Kidney (tissue), 22 donors: ENCODE measurements at places on chromosomes 5 and 9.

DNA sequence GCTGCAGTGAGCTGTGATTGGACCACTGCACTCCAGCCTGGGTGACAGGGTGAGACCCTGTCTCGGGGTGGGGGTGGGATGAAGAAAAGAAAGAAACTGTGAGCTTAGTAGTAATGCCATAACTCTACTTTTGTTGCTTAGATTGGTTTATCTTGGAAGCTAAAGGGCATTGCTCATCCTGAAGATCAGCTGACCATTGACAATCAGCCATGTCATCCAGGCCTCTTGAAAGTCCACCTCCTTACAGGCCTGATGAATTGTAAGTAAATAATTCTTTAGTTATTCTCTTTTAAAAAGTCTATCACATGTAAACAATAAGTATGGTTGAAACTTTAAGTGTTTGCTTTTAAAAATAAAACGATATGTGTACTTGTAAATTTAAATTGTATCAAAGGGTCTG lies 11.4 kb downstream of the OCLN start:
- no peak for DNase-seq

DNA sequence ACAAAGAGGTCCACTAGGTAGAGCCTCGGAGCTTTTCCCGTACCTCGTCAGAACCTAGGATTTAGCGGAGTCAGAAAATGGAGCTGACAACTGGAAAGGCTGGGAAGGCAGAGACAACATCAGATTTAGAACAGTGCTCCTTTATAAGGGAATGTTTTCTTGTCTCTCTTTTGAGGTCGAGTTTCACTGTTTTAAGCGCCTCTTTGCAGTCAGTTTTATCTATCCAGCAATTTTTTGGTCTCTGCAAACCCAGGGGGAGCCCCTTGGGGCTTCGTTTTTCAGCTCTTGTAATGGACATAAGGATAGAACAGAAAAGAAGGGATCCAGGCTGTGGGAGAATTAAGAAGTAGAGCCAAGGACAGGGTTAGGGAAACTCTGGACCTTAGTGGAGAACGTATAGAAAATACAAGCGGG lies 80.5 kb downstream of the FNBP1 start:
- peak; percentile 28 for DNase-seq

- no peak for DNase-seq
Measured at GRCh38 chr9:87812375-87813118, 70.1 kb upstream of the SPATA31E1 start.

- no peak for DNase-seq
Measured at GRCh38 chr9:99253134-99253533, 31.1 kb downstream of the SEC61B start.

GRCh38 chr5:74316064-74316603 lies 324.4 kb downstream of the ENC1 start:
- DNase-seq = peak; percentile 87

DNA sequence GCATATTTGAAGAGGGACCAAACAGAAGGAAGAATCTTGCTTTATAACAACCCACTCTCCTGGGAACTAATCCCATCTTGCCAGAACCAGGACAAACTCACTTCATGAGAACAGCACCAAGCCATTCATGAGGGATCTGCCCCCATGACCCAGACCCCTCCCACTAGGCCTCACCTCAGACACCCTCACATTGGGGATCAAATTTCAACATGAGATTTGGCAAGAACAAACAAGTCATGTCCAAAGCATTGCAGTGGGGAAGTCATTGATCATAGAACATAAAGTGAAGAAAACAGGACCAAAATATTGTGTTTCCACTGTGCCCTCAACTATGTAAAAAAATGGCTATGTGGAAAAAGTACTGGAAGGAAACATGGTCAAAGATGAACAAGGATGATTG lies 43.9 kb downstream of the MAP1B start:
- DNase-seq = no peak
